ENCODE measurements at places on chromosomes 3 and 15. TPM values are rescaled to one million over a fixed set of nuclear protein-coding genes. Genes with fewer than 3 reads are reported as not detected.

GRCh38 chr3:172666181-172666872, 44.5 kb downstream of the NCEH1 start:
- no peaks in the 10 kb centered on the region for H3K4me1 ChIP-seq
- no peak overlapping the region for H3K27ac ChIP-seq
- no peak overlapping the region for H3K4me3 ChIP-seq
- H3K36me3 ChIP-seq = no peaks in the 10 kb centered on the region

- peaks cover 49% of the 10 kb centered on the region for H3K27me3 ChIP-seq
- no peaks in the 10 kb centered on the region for H3K4me1 ChIP-seq
- no peak overlapping the region for H3K27ac ChIP-seq
- H3K4me3 ChIP-seq = no peak overlapping the region
- H3K36me3 ChIP-seq = no peaks in the 10 kb centered on the region
- DNase-seq = peak; percentile 68
These were observed 56.0 kb downstream of the KBTBD12 start for GRCh38 chr3:127970966-127971592.

- no peak overlapping the region for H3K27ac ChIP-seq
- no peak for DNase-seq
- H3K4me3 ChIP-seq = no peak overlapping the region
- peaks cover 86% of the 10 kb centered on the region for H3K36me3 ChIP-seq
- H3K27me3 ChIP-seq = no peaks in the 10 kb centered on the region
These were observed 59.3 kb downstream of the INO80 start for GRCh38 chr15:41056810-41057209.

DNA sequence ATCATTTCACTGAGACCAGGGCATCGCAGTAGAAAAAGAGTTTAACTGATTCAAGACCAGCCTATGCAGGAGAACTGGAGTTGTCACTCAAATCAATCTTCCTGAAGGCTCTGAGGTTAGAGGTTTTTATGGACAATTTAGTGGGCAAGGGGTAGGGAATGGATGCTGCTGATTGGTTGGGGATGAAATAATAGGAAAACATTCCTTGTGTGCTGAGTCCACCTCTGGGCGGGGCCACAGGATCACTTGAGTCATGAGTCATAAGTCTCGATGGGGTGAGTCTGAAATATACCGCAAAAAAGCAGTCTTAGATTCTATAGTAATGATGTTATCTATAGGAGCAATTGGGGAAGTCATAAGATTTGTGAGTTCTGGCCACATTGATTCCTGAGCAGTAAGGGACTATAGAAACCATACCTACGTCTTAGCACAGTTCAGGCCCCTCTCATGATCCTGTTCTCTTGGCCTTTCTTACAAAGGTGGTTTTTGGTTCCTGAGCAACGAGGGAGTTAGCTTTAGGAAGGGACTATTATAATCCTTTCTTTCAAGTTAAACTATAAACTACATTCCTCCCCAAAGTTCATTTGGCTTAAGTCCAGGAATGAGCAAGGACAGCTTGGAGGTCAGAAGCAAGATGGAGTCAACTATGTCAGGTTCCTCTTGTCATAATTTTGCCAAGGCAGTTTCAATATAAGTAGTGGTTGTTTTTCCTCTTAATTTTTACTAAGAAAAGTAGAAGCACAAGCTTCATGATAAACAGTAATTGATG, 2.7 kb upstream of the OPA1 start:
- H3K27ac ChIP-seq = no peak overlapping the region
- H3K4me3 ChIP-seq = no peak overlapping the region
- DNase-seq = no peak
- no peaks in the 10 kb centered on the region for H3K4me1 ChIP-seq

DNA sequence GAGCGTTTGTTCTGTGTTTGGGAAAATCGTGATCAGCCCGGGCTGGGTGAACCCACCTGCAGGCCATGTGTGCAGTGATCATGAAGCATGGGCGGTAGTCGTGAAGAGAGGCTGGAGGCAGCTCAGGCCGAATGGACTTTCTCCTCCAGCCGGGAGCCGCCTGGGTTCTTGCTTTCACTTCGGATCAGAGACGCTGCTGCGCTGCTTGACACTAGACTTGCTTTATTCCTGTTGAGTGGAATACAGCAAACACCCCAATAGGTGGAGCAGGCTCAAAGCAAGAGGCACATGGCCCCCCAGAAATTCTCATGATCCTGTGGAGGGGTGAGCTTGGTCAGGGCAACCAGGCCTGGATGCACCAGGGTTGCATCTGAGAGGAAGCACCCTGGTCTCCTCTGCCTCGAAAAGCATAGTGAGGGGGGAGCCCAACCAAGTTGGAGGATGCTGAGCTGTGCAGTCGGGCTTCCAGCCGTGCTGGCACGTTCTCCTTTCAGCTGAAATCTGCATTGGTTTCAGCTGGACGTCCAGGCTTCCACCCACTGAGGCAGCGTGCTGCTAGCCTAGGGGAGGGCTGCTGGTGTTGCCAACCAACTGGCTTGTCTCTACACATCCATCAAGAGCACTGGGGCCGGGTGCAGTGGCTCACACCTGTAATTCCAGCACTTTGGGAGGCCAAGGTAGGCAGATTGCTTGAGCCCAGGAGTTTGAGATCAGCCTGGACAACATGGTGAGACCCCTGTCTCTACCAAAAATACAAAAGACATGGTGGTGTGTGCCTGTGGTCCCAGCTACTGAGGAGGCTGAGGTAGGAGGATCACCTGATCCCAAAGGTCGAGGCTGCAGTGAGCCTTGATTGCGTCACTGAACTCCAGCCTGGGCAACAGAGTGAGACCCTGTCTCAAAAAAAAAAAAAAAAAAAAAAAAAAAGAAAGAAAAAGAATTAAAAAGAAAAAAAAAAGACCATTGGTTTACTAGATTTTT, 2.8 kb upstream of the NRROS start:
- H3K4me1 ChIP-seq = no peaks in the 10 kb centered on the region
- H3K27me3 ChIP-seq = peaks cover 22% of the 10 kb centered on the region
- DNase-seq = no peak
- no peak overlapping the region for H3K4me3 ChIP-seq
- H3K36me3 ChIP-seq = no peaks in the 10 kb centered on the region

DNA sequence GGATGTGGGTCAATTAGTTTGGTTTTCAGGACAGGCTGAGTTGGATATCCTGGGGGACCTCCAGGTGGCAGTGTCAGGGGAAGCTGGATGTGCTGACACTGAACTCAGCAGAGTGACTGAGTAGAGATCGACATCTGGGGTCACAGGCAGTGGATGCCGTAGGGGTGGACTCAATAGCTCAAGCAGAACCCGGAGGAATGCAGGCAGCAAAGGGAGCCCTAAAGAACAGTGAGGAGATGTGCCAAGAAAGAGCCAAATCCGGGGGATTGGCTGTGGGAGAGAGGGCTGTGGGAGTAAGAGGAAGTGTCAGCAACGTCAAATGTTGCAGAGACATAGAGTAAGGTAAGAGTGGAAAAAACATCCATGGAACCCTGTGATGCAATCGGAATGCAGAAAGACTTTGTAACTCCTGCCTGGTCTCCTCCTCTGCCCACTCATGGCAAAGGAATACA, 11.6 kb downstream of the CCR5AS start:
- H3K27me3 ChIP-seq = no peaks in the 10 kb centered on the region
- DNase-seq = peak; percentile 71
- H3K4me3 ChIP-seq = no peak overlapping the region

DNA sequence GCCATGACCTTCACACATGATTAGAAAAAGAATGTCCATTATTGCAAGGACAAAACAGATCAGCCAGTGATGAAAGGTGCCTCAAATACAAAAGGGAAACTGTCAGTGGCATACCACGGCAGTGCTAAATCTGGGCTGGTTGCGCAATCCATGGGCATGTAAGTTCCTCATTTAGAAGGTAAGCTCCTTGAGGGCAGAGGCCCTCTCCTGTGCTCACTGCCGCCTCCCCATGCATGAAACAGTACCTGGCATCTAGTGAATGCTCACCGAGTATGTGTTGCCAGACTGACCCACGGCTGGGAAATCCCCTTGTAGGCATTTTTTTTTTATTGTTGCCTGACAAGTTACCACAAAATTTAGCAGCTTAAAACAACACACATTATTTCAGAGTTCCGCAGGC, 312.1 kb upstream of the CHRM5 start:
- DNase-seq = no peak
- H3K27me3 ChIP-seq = no peaks in the 10 kb centered on the region
- no peaks in the 10 kb centered on the region for H3K36me3 ChIP-seq
- H3K27ac ChIP-seq = no peak overlapping the region
- no peak overlapping the region for H3K4me3 ChIP-seq

DNA sequence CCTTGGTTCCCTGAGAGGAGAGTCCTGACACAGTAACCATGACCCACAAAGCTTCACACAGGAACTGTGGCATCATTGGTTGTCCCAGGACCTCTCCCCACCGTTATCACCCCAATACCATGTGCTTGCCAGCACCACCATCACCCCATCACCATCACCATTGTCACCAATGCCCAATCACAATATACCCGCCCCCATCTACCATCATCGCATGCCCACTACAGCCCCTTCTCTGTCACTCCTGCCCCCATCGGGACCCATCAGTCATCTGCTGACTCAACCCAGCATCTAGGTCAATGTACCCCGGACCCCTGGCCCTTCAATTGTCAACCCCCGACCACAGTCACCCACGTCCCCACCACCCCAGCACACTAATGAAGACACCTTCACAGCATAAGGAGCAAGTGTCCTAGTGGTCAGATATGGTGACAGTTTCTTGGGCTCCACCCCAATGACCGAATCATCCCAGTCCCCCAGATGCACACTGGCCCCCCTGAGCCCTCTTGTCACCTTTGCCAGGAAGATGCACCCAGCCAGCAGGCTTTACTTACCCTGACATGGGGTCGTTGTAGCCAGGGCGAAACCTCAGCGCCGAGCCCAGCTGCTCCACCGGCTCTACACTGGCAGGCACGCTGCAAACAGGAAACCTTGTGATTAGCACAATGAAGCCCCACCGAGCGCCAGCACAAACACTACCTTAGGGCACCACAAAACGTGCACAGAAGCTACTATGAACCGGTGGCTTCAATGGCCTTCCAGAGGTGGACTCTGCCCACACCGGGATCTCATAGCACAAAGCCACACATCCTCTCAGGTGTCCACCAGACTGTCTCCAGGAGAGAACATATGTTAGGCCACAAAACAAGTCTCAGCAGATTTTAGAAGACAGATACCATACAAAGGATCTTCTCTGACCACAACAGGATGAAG, 25.1 kb downstream of the SHISA5 start:
- H3K4me3 ChIP-seq = no peak overlapping the region
- no peak overlapping the region for H3K27ac ChIP-seq
- peaks cover 4% of the 10 kb centered on the region for H3K36me3 ChIP-seq
- peaks cover 5% of the 10 kb centered on the region for H3K4me1 ChIP-seq
- DNase-seq = peak; percentile 41

- no peak overlapping the region for H3K4me3 ChIP-seq
- H3K36me3 ChIP-seq = no peaks in the 10 kb centered on the region
- no peak overlapping the region for H3K27ac ChIP-seq
These were observed 420.6 kb downstream of the TBL1XR1 start for GRCh38 chr3:176776622-176777175.

Gene SKIC8
- total RNA-seq = 48.2 TPM

Gene FGF7
- not detected for total RNA-seq

Gene PTPRG
- total RNA-seq = 108 TPM

Gene SLC28A1
- total RNA-seq = not detected

Gene ISG20
- 3.5 TPM for total RNA-seq

Measured in endodermal cell (in vitro differentiated cells).